ENCODE measurements at places on chromosomes 2 and 18.

- DNase-seq, result no peak
These were observed 499.8 kb upstream of the MEIS1 start for GRCh38 chr2:65934992-65935629.

DNA sequence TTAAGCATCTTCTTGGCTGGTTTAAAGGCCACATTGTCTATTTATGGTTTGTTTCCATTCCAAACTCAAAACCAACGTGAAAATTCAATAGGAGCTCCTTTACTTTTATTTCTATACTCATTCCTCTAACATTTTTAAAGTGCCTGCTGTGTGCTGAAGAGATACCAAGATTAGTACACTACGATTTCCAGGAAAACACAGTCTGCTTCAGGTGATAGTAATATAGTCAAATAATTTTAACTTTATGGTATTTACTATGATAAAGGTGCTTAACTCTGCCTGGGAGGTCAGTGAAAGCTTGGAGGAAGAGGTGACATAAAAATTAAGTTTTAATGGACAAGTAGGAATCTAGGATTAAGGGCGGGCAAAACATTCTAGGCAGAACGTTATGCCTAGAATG lies 121.4 kb downstream of the KIAA1328 start:
- DNase-seq, result no peak

GRCh38 chr2:84234103-84234502 lies 225.0 kb downstream of the SUCLG1 start:
- DNase-seq, result no peak

- no peak for DNase-seq
These were observed 57.9 kb downstream of the CDH7 start for GRCh38 chr18:65808759-65809158.

- no peak for DNase-seq
These were observed 14.9 kb upstream of the CDCA7 start for GRCh38 chr2:173339807-173340206.

DNA sequence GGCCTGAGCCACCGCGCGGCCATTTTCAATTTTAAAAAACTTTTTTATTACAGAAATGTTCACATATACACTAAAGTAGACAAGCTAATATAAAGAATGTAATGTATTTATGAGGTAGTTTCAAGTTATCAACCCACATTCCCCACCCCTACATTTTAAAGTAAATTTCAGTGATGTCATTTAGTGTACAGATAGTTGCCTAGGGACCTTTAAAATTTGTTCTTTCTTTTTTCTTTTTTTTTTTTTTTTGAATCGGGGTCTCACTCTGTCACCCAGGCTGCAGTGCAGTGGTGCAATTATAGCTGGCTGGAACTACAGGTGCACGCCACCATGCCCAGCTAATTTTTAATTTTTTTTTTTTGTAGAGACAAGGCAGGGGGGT lies 2.6 kb upstream of the LIMS1 start:
- DNase-seq, result no peak

DNA sequence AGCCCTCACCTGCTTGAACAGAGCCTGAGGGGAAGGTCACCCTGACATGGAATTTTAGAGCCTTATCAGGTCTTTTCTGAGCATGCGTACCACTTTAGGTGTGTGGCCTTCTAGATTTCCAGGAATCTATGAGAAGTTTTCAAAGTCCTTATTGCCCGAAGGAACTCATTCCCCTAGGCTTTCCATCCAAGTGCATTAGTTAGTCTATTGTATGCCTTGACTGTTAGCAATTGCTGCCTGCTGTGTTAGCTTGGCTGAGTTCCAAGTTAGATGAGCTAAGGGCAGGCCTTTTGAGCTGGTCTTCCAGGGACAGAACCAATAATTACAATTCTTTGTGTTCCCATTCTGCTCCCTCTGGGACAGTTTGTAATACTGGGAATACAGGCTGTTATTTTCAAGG lies 30.8 kb upstream of the PUM2 start:
- no peak for DNase-seq

DNA sequence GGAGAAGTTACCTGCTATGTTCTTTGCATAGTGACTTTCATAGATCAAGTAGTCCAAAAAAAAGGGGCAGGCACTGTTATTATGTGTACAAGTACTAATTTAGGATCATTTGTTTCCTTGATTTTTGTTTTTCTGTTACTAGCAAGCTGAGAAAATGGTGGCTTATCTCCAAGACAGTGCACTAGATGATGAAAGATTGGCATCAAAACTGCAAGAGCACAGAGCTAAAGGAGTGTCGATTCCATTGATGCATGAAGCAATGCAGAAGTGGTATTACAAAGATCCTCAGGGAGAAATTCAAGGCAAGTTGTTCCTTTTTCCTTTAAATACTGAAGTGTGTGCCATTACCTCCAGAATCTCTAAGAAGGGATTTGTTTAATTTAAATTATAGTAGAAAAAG lies 19.6 kb upstream of the KCNJ13 start:
- no peak for DNase-seq

- no peak for DNase-seq
These were observed 168.7 kb upstream of the HDAC4 start for GRCh38 chr2:239569401-239570090.

DNA sequence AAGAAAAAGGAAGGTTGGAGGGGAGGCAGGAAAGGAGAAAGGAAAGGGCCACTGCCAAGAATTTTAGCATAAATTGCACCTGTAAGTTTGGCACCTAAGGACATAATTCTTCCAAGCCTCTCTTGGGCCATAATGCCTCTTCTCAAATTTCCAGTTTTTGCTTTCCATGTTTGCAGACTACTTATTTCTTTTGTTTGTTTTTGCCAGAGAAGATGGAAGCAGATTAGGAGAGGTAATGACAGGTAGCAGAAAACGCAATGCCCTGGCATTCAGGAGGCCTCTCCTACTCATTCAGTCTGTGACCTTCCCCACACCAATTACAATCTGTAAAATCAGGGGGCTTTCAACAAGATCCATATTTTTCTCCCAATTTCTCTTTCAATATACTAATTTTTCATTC lies 56.8 kb downstream of the MRPL33 start:
- no peak for DNase-seq

DNA sequence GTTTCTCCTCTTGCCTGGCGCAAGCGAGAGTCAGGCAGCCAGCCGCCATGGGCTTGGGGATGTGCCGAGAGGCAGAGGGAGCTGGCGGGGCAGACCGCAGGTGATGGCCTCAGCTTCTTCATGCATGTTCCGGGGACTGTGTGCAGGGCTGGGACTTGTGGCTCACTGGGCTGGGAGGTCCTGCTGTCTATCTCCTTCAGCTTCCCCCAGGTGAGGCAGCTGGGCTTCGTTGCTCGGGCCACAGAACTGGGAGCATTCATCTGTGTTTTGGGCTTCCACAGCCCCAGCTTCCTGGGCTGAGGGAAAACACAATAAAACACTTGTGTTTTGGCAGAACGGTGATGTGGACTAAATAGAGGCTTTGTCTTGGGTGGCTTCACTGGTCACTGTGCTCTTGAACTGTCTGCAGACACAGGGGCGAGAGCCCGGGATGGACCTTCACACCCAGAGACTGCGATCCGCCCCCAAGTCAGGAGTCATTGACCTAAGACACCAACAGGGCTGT lies 93.5 kb downstream of the DYSF start:
- no peak for DNase-seq

GRCh38 chr2:73053316-73054114 lies 18.0 kb downstream of the SFXN5 start:
- DNase-seq, result no peak

- DNase-seq, result no peak
These were observed 169.2 kb upstream of the NOSTRIN start for GRCh38 chr2:168633200-168633599.

- DNase-seq, result no peak
These were observed 153.2 kb upstream of the MSH6 start for GRCh38 chr2:47629501-47630460.

GRCh38 chr2:4674007-4674406 lies 970.6 kb downstream of the DCDC2C start:
- DNase-seq, result no peak

GRCh38 chr2:129800686-129801085 lies 178.8 kb upstream of the RAB6C start:
- DNase-seq, result no peak

GRCh38 chr2:50026236-50026635 lies 871.9 kb upstream of the FSHR start:
- no peak for DNase-seq

GRCh38 chr2:29841386-29842004 lies 79.9 kb downstream of the ALK start:
- no peak for DNase-seq

Data from ureter (tissue), 1 donor.